ENCODE measurements at places on chromosomes 2 and 18. TPM values are rescaled to one million over a fixed set of nuclear protein-coding genes. Genes with fewer than 3 reads are reported as not detected.
A peak's percentile ranks its signal among the peaks of the same experiment; 100 is the strongest.

The IKZF2 gene
- total RNA-seq = 29.7 TPM

The LRRC30 gene
- total RNA-seq = not detected

- peak overlapping the region; percentile 71 for H3K27ac ChIP-seq
- no peak for DNase-seq
- peaks cover 78% of the 10 kb centered on the region for H3K4me1 ChIP-seq
- H3K27me3 ChIP-seq = no peaks in the 10 kb centered on the region
Measured at GRCh38 chr2:98560256-98560771, 48.0 kb downstream of the COA5 start.

The CKAP2L gene
- 63.4 TPM for total RNA-seq

The SLC20A1 gene
- total RNA-seq = 120 TPM

The FEV gene
- total RNA-seq = not detected

GRCh38 chr2:23545811-23546210 is 160.8 kb downstream of the KLHL29 start:
- DNase-seq = no peak
- no peak overlapping the region for H3K27ac ChIP-seq
- H3K4me3 ChIP-seq = no peak overlapping the region
- H3K27me3 ChIP-seq = peaks cover 2% of the 10 kb centered on the region

DNA sequence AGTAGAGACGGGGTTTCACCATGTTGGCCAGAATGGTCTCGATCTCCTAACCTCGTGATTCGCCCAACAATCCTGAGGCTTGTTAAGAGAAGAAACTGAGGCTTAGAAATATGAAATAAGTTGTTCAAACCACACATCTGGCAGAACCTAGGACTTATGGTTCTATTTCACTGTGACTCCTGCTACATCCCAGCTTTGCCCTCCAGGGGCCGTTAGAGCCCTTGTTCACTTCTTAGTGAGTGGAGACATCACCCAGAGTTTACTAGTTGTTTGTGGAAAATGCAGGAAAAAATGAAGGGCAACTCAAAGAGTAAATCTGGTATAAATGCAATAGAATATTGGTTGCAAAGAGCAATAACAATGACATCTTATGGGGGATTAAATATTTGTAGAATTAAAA is 43.9 kb downstream of the MARCHF4 start:
- no peak overlapping the region for H3K27ac ChIP-seq
- H3K36me3 ChIP-seq = no peaks in the 10 kb centered on the region
- H3K4me1 ChIP-seq = no peaks in the 10 kb centered on the region
- no peak for DNase-seq

The CNNM3 gene
- 29.9 TPM for total RNA-seq

- H3K27me3 ChIP-seq = no peaks in the 10 kb centered on the region
- no peak overlapping the region for H3K27ac ChIP-seq
- no peaks in the 10 kb centered on the region for H3K4me1 ChIP-seq
- H3K36me3 ChIP-seq = peaks cover under 1% of the 10 kb centered on the region
Measured at GRCh38 chr2:186611526-186611925, 21.7 kb downstream of the ITGAV start.

- no peaks in the 10 kb centered on the region for H3K27me3 ChIP-seq
- H3K4me1 ChIP-seq = no peaks in the 10 kb centered on the region
- H3K36me3 ChIP-seq = no peaks in the 10 kb centered on the region
- no peak overlapping the region for H3K4me3 ChIP-seq
- no peak for DNase-seq
Measured at GRCh38 chr2:54845094-54845493, 121.6 kb downstream of the EML6 start.

GRCh38 chr2:228118940-228119339 is 62.5 kb downstream of the SPHKAP start:
- no peak overlapping the region for H3K27ac ChIP-seq
- H3K27me3 ChIP-seq = no peaks in the 10 kb centered on the region
- H3K4me3 ChIP-seq = no peak overlapping the region
- no peaks in the 10 kb centered on the region for H3K4me1 ChIP-seq
- H3K36me3 ChIP-seq = no peaks in the 10 kb centered on the region

The C2orf78 gene
- not detected for total RNA-seq

The LHCGR gene
- total RNA-seq = not detected

DNA sequence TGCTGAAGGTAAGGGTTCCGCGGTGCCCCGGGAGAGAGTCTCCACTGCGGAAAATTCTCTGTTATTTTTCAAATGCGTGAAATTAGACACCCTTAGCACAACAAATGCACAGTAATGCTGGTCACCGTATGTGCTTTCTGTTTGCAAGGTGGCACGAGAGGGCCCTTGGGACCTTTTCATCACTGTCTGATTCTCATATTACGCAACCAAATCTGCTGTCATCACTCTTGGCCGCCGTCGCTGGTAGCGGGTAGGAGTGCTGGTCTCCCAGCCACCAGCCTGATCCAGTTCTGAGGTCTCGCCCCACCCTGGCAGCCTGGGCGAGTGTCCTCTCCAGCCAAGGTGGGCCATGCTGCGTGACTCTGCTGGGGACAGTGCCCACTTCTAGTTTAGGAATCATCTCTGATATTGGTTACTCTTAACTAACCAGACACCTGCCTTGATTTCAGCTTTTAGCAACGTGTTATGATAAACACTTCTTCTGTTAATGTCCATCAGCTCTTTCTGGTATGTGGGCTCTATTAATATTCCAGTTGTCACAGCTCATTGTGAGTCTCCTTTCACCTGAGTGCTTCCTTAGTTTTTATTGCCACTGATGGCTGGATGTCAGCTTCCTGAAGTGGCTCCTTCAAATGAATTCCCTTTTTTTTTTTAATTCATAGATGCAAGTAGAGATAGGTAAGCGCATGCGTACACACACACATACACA is 199.4 kb downstream of the GBX2 start:
- H3K4me3 ChIP-seq = no peak overlapping the region
- H3K27me3 ChIP-seq = no peaks in the 10 kb centered on the region
- no peak for DNase-seq
- no peak overlapping the region for H3K27ac ChIP-seq

The RAX gene
- not detected for total RNA-seq

DNA sequence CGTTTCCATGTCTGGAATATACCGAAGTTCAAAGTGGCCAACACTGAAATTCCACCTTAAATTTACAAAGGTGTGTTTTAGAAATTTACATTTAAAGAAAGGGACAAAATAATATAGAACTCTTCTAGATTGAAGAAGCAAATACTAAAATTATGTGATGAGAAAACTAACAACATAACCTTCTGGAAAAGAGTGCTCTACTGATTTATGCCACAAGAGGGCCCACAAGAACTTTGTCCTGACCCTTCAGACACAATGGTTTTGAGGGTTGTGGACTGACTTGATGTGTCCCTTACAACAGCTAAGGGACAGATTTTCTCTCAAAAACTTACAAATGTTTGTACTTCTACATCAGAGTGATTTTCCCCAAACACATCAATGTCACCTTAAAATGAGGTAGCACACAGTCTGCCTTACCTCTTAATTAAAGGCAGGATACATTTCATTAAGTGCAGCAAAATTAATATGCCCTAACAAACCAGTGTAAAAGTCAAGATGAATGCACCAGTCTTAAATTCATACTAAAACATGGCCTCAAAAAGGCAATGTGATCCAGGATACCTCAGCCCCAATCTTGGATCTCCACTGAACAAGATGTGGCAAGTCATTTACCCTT is 36.2 kb downstream of the EIF2AK3 start:
- peak overlapping the region; percentile 57 for H3K27ac ChIP-seq
- peaks cover 30% of the 10 kb centered on the region for H3K36me3 ChIP-seq
- DNase-seq = peak; percentile 65
- peaks cover 4% of the 10 kb centered on the region for H3K4me1 ChIP-seq
- H3K27me3 ChIP-seq = no peaks in the 10 kb centered on the region

- H3K4me1 ChIP-seq = no peaks in the 10 kb centered on the region
- DNase-seq = no peak
- no peak overlapping the region for H3K27ac ChIP-seq
- no peaks in the 10 kb centered on the region for H3K27me3 ChIP-seq
- no peaks in the 10 kb centered on the region for H3K36me3 ChIP-seq
Measured at GRCh38 chr18:70377317-70377799, 88.5 kb downstream of the SOCS6 start.

- no peaks in the 10 kb centered on the region for H3K27me3 ChIP-seq
- no peaks in the 10 kb centered on the region for H3K36me3 ChIP-seq
- DNase-seq = no peak
- H3K4me3 ChIP-seq = no peak overlapping the region
- no peak overlapping the region for H3K27ac ChIP-seq
- H3K4me1 ChIP-seq = no peaks in the 10 kb centered on the region
Measured at GRCh38 chr18:68428661-68429060, 286.2 kb downstream of the TMX3 start.

DNA sequence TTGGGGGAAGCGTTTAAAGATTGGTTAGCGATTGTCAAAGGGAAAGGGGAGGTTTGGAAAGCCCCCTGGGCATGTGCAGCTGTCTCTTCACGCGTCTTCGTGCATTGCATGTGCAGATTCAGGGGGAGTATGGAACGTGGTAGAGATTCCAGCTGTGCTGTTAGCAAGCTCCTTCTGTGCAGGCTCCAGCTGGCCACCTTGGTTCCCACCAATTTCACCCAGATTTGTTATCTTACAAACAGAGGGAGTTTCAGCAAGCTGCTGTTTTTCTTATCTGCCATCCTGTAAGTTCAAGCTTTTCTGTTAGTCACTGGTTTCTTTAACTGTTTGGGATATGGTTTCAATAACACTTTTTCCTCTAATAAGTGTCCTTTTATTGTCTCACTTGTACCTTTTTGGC is 30.4 kb downstream of the FARP2 start:
- H3K4me3 ChIP-seq = no peak overlapping the region
- no peak for DNase-seq
- no peaks in the 10 kb centered on the region for H3K27me3 ChIP-seq
- H3K4me1 ChIP-seq = peaks cover 7% of the 10 kb centered on the region
- H3K27ac ChIP-seq = no peak overlapping the region

- H3K4me1 ChIP-seq = no peaks in the 10 kb centered on the region
- H3K36me3 ChIP-seq = no peaks in the 10 kb centered on the region
- H3K27ac ChIP-seq = no peak overlapping the region
Measured at GRCh38 chr2:193332941-193333340, 1138.2 kb upstream of the TMEFF2 start.

DNA sequence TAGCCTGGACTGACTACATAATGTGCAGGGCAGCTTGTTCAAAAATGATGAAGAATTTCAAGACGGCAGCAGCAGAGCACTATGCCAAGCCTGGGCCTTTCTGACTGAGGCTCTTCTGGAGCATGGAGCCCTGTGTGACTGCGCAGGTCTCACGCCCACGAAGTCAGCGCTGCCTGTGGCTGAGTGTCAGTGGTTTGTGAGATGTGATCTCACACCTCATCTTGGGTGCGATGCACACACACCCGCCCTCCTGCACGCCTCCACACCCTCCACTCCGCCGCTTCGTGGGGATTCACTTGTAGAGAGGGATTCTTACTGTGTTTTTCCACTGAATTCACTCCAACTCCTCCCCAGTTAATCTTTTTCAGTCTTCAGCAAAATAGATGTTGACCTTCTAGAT is 103.9 kb downstream of the VIT start:
- H3K27ac ChIP-seq = no peak overlapping the region
- H3K4me1 ChIP-seq = peaks cover 2% of the 10 kb centered on the region
- H3K4me3 ChIP-seq = no peak overlapping the region

DNA sequence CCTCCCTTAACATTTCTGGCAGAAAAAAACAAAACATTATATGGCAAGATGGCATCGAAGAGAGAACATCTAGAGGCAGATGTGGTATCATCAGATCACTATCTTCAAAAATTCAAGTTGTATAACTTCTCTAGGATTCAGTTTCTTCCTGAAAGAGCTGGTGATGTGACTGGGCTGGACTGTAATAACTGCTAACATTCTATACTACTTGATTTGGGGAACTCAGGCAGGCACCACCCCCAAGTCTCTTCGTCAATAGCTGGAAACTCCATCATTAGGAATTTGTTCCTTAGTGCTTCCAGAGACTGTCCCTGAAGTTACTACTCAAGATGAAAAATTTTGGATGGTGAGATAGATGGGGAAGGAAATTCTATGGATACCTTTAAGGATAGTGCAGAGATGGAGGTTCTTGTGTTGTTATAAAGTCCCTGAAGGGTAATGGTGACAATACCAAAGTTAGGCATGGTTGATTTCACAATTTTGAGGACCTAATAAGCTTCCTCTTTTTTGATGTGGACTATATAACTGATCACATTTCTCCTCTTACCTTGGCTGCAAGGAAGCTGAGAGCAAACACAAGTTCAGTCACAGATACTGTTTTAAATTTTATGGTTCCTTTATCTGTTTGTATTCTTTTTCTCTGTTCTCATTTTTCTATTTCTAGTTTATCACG is 59.1 kb upstream of the PGAP1 start:
- peaks cover 58% of the 10 kb centered on the region for H3K36me3 ChIP-seq
- DNase-seq = no peak
- no peak overlapping the region for H3K4me3 ChIP-seq
- peaks cover 38% of the 10 kb centered on the region for H3K4me1 ChIP-seq
- H3K27ac ChIP-seq = no peak overlapping the region

The SKA1 gene
- 46.3 TPM for total RNA-seq

The DSG4 gene
- total RNA-seq = not detected

GRCh38 chr2:218400930-218401881 is 1.5 kb downstream of the CTDSP1 start:
- H3K4me1 ChIP-seq = peaks cover 59% of the 10 kb centered on the region
- peak overlapping the region; percentile 74 for H3K27ac ChIP-seq
- peak overlapping the region; percentile 96 for H3K4me3 ChIP-seq
- no peaks in the 10 kb centered on the region for H3K27me3 ChIP-seq
- H3K36me3 ChIP-seq = peaks cover 42% of the 10 kb centered on the region

DNA sequence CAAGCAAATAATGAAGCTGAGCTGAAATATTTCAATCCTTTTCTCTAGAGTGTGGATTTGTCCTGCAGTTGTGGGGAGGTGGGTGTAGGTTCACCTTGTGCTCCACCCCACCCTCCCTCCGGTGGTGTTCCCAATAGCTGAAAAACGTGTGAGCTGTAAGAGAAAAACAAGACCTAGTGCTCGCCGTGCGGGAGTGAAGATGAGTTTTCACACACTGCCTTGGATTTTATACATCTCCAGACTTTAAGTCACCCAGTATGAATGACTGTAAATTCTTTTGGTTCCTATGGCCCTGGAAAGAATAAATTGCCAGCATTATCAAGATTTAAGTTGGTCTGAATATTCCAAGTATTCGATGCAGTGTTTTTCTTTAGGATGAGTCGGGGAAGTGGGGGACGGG is 1.9 kb upstream of the SOX11 start:
- H3K4me1 ChIP-seq = peaks cover 5% of the 10 kb centered on the region
- H3K36me3 ChIP-seq = peaks cover 11% of the 10 kb centered on the region
- DNase-seq = no peak
- no peak overlapping the region for H3K27ac ChIP-seq
- peaks cover 39% of the 10 kb centered on the region for H3K27me3 ChIP-seq

DNA sequence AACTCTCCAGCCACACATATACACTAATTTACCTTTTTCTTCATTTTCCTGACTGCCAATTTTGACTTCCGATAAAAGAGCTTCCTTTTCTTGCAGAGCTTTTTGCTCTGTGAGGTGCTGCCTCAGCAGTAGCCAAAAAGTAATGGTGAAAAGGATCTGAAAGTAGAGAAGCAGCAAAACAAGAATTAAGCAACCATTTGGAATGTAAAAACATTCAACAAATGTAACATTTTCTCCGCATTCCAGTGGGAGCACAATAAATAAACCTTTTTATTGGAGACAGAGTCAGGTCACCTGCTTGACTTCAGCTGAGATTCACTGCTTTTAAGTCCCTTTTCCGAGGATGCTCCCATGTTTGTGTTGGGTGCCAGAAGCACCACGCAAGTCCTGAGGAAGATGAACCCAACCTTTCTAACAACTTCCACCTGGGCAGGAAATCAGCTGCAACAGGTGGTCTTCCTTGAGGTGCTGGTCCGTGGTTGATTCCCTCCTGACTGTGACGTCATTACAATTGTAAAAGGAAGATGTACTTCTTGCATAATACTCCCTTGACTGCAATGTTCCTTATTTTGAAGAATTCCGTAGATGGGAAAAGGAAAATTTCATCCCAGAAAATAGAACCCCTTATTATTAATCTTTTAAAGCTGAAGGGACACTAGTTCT is 265.5 kb downstream of the NAPG start:
- DNase-seq = no peak
- no peak overlapping the region for H3K27ac ChIP-seq
- peaks cover 15% of the 10 kb centered on the region for H3K27me3 ChIP-seq

The GTF2A1L gene
- not detected for total RNA-seq

The GPR35 gene
- total RNA-seq = 23.8 TPM

Measured in activated CD8-positive, alpha-beta T cell treated with anti-CD3 and anti-CD28 coated beads, Interleukin-2, amount 10 ng/mL, durations not matched to agents 7 days and 5 days (primary cell).